Thoracic aorta (tissue), 2 donors: ENCODE measurements at places on chromosomes 6 and 20.

DNA sequence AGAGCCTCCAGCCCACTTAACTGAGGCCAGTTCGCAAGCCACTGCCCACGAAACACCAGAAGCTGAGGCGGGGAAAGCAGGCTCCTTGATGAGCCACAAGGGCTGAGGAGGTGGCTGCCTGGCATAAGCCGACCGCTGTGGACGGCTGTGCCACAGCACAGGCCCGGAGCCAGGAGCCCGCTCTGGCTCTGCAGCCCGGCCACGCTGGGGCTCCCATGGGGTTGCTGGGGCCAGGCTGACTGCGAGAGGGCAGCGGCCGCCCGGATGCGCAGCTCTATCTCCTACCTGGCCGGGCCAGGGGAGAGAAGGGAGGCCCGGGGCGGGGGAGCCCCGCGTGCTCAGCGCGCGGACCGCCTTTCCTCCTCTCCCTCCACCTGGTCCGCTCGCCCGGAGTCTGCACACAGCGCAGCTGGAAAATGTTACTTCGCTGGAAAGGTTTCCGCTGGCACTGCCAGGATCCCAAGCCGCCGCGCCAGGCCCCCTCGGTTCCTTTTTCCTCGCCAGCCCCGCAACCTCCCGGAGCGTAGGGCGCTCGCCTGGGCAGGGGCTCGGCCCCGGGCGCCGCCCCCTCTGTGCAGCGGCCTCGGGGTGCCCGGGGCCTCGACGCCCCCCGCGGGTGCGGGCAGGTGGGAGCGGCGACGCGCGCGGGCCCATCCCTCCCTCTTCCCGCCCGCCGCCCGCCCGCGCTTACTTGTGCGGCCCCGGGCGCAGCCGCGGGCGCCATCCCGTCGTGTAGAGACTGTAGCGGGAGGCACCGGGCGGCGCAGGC, 657 bp downstream of the EMILIN3 start:
- DNase-seq: no peak

GRCh38 chr6:107841275-107841670, 17.2 kb upstream of the SCML4 start:
- DNase-seq: no peak

DNA sequence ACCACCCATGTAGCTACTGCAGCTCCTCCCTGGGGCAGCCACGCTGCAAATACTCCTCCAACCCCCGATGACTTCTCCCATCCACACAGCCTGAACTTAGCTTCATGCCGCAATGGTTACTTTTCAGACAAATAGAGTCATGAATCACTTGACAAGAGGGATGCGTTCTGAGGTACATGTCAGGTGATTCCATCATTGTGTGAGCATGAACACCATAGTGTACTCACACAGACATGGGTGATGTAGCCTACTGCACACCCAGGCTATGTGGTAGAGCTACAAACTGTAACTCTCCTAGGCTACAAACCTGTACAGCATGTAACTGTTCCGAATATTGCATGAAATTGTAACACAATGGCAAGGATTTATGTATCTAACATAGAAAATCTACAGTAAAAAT, 298.5 kb upstream of the SLC35B3 start:
- DNase-seq: no peak

DNA sequence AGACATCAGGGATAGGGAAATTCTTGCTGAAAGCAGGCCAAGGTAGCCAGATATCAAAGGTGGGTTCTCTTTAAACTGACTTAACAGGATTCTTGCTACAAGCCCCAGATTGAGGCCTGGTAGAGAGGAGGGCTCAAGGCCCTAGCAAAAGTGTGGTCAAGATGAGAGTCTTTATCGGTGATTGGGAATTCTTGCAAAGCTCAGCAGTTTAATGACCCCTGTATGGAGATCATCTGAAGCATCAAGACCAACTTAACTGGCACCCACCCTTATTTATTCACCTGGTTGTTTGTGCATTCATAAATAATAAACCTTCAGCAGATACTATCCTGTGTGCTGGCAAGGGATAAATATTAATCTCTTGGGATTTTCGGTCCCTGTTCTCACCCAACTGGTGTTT, 6.3 kb downstream of the FAM120B start:
- no peak for DNase-seq

- no peak for DNase-seq
These were observed 537 bp downstream of the PRR3 start for GRCh38 chr6:30557683-30557981.

DNA sequence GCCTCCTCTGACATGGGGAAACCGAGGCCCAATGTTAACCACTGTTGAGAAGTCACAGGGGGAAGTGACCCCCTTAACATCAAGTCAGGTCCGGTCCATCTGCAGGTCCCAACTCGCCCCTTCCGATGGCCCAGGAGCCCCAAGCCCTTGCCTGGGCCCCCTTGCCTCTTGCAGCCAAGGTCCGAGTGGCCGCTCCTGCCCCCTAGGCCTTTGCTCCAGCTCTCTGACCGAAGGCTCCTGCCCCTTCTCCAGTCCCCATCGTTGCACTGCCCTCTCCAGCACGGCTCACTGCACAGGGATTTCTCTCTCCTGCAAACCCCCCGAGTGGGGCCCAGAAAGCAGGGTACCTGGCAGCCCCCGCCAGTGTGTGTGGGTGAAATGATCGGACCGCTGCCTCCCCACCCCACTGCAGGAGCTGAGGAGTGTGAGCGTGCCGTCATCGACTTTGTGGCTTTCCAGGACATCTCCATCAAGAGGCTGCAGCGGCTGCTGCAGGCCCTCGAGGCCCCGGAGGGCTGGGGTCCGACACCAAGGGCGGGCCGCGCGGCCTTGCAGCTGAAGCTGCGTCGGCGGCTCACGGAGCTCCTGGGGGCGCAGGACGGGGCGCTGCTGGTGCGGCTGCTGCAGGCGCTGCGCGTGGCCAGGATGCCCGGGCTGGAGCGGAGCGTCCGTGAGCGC, 1.6 kb downstream of the TNFRSF6B start:
- no peak for DNase-seq

GRCh38 chr6:112061605-112062004, 7.7 kb downstream of the CCN6 start:
- no peak for DNase-seq

DNA sequence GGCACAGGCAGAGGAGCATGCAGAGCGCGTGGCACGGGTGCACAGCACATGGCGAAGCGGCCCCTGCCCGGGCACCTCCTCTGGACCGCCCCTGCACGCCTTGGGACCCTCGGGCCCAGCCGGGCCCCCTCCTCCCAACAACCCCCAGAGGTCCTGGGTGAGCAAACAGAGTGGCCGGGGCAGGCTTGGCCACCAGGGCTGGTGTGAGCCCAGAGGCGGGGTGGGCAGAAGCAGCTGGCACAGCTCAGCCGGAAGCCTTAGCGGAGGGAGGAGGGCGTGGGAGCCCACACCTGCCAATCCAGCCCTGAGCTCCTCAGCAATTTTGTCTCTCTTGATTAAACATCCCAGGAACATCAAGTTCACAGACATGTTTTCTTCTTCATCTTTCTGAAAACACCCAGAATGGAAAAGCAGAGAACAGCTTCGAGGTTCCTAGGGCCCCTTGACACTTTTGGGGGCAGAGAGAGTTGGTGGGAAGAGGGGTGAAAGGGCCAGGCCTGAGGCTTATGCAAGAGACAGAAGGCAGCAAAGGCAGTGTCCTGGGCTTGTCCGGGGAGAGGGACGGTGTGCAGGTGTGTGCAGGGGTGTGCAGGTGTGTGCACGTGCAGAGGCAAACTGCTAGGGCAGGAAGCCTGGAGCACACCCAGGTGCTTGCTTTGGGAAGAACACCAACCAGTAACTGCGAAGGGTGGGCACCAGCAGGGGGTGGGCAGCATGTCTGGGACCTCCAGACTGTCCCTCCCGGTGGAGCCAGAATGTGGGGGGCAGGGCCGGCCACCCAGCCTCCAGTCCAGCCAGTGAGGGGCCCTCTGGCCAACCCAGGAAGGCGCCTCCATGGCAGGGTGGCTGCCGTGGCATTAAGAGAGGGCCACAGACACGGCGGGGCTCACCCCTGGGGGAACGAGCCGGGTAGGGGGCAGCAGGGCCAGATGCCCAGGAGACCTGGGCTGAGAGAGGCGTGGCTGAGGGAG, 4.8 kb downstream of the HRH3 start:
- DNase-seq: no peak

- no peak for DNase-seq
These were observed 66.7 kb upstream of the SLC22A16 start for GRCh38 chr6:110543106-110543505.

- DNase-seq: no peak
These were observed 4.6 kb upstream of the SIM1 start for GRCh38 chr6:100469101-100469859.

- DNase-seq: no peak
These were observed 143.5 kb upstream of the MOCS1 start for GRCh38 chr6:40077736-40078135.

DNA sequence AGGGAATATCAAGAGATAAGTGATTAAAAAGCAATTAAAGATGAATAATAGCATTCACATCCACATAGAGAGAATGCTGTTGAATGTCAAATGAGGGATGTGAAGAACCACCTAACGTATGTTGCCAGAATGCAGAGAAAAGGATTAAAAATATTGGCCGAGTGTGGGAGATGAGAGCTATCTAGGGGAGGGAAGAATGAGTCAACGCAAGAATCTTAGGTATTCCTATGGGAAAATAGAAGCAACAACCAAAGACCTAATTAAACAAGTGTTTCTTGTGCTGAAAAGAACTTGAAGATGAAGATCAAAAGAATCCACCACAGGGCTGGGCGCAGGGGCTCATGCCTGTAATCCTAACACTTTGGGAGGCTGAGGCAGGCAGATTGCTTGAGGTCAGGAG, 12.2 kb upstream of the RSPH3 start:
- no peak for DNase-seq

- no peak for DNase-seq
These were observed 3.8 kb downstream of the TXNDC5 start for GRCh38 chr6:7906741-7907140.

GRCh38 chr6:16103722-16104121, 25.2 kb upstream of the MYLIP start:
- no peak for DNase-seq

DNA sequence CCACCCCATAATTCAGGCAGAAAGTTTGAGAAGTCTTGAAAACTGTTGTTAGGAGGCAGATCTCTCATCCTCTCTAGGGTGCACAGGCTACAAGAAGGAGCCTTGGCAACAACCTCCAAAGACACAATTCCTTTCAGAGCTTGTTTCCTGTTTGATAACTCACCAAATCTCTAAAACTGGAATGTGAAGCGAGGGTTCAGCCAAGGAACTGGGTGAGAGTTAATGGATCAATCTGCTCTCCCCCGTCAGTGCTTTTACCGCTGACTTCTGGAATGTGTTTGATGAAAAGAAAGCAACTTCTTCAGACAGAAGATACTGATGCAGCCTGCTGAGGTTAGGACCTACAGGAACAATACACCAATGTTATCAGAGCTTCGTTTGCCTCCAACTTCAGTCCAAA, 171.8 kb upstream of the BMP2 start:
- no peak for DNase-seq

DNA sequence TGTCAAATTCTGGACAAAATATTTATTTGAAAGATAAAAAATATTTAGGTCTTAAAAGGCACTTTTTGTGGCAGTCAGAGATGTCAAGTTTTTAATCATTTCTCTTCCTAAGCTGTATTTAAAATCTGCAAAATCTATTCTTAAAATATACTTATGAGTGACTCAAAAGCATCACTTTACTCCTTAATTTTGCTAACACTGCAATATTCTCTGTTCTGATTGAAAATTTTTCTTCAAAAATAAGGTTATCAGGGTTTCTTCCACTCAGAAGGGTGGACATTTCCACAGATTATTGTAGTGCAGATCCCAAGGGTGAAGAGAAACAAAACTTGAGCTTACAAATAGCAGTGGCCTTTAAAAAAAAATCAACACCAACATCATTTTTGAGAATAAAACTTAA, 27.5 kb downstream of the PLEKHG1 start:
- no peak for DNase-seq

GRCh38 chr6:147310521-147310920, 106.3 kb downstream of the STXBP5 start:
- no peak for DNase-seq

- DNase-seq: no peak
These were observed 36.2 kb upstream of the NANP start for GRCh38 chr20:25659999-25660398.

DNA sequence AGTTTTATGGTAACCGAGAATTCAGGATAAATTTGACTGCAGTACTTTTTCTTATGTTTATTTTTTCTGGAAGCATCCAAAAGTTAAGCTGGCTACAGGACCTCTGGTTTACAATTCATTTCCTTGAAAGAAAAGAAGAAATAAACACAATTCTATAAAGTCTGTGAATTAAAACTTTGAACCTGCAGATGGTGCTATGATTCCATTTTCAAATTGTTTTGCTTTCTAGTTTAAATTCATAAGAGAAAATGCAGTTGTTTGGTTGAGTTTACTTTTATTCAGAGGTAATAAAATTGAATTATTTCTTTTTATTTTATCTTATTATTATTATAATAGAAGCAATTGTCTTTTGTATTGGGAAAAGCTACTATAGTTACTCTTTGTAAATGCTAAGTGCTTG, 1.8 kb upstream of the VIP start:
- DNase-seq: no peak

DNA sequence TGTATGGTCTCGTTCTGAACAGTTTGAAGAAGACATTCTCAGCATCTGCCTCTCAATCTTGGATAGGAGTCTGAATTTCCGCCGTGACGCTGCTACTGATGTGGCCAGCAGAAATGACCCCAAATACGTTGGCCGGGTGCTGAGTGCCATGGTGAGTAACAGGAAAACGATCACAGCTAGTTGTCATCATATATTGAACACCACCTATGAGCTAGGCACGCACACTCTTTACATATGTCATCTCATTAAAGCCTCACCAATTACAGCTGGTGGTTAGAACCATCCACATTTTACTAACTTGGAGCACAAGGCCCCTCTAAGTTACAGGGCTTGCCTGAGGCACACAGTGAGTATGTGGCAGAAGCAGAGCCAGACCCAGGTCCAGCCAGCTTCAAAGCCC, 17.1 kb downstream of the TGM3 start:
- no peak for DNase-seq

DNA sequence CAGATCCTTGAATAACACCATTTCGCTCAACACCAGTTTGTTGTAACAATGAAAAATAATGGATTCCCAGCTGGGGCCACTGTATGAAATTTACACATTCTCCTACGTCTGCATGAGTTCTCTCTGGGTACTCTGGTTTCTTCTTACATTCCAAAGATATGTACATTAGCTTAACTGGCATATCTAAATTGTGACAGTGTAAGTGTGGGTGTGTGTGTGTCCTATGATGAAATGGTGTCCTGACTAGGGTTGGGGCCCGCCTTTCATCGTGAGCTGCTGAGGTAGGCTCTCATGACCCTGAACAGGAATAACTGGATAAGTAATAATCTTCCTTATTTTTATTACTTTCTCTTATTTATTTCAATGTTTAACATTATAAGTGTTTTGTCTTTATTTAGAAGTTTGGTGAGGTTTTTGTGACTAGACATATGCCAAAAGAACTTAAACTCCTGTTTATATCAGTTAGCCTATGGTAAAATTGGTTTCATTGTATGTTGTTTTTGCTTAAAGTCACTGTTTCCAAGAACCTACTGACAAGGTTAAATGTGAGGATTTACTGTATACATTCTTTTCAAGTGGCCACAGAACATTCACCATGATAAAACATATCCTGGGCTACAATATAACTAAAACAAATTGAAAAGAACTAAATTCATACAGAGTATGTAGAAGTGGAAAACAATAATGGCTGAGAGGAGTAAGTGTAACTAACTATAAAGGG, 42.4 kb downstream of the RBL1 start:
- DNase-seq: no peak

- no peak for DNase-seq
These were observed 15.4 kb upstream of the IP6K3 start for GRCh38 chr6:33761922-33762629.

GRCh38 chr20:21053002-21053762, 53.0 kb downstream of the LINC00237 start:
- no peak for DNase-seq
